ENCODE measurements at places on chromosomes 7 and 10.

DNA sequence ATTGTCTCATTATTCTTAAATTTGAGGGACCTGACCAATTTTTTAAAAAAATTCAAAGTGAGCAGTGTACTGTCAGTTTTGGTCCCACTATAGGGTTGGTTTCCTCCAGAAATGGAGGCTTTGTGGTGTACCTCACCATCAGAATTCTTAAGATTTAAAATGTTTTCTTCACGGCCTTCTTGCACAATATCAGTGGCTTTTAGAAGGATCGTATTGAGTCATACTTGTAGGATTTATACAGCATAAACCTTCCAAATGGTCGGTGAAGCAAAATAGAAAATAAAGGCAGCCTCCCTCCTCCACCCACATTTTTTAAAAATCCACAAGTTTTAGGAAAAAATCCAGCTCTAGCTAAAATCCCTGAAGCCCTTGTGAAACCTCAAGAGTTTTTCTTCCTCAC is 126.4 kb downstream of the RNLS start:
- DNase-seq = no peak

DNA sequence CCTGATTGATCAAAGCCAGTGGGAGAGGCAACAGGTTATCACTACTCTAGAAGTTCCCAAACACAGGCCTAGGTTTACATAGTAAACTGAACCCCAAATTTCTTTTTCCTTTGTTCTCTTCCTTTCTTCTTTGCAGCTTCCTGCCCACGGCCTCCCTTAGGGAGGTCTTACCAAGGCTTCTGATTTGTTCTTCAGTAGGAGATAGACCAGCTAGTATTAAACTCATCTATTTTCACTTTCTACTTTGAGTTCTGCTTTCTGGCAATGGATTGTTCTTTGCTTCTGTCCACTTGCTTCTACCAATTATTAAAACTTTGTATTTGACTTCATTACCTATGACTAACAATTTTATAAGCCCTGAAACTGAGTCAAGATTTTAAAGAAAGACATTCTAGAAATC is 251.2 kb upstream of the FZD1 start:
- no peak for DNase-seq

- DNase-seq = peak; percentile 12
These were observed 46.8 kb downstream of the HIPK2 start for GRCh38 chr7:139730746-139731612.

GRCh38 chr10:48466611-48467240 is 138.1 kb downstream of the ARHGAP22 start:
- no peak for DNase-seq

DNA sequence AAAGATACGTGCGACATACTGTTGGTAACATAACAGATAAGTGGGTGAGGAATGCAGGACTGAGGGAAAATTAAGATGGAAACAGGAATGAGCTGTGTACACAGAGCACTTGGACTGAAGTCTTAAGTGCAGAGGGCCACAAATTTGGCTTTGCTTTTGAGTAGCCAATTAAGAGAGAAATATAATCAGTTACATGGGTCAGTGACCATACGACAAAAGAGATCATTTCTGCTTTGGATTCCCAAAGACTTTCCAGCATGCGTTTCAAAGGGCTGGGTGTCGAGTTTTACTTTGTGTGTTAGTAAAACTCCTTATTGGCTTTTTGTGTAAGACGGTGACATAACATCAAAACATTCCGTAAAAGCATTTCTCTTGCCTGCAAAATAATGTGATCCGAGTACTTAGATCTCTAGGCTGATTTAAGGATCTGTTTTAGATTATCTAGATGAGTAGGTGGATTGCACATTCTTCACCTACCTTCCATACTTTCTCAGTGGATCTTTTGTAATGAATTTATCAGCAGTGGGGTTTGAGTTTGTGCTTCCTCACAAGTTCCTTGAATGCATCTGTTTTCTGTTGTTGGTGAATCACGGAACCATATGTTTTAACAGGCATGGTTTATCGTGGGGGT is 7.5 kb downstream of the RABGEF1 start:
- DNase-seq = no peak

All from CD4-positive, alpha-beta T cell treated with Interleukin-6 for 4 hours (primary cell).